ENCODE measurements at places on chromosomes 1 and 21.
A peak's percentile ranks its signal among the peaks of the same experiment; 100 is the strongest.

- peak; percentile 53 for DNase-seq
Observed at GRCh38 chr1:154198756-154199562, 7.1 kb upstream of the TPM3 start.

DNA sequence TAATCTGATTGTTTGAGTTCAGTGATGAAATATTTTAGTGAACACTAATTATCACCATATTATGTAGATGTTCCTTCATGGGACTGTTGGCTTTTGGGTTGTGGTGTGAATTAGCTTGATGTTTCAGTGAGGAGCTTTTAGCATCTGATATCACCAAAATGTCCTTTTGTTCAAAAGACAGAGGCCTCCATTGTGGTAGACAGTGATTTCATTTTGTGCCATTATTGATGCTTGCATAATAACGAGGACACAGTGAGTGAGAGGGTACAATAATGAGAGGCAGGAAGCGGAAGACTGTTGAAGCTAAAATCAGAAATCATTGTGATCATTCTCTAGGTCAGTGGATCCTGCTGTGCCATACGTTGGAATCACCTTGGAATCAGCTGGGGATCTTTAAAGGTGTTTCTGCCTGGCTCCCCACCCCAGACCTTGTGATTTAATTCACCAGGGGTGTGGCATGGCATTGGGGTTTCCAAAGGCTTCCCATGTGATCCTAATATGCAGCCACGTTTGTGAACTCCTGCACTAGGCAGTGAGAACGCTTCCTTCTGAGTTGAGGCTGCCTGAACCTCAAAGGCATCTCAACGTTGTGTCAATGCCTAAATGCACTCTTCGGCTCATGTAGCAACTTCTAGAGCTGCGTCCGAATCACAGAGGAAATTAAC is 82.1 kb upstream of the KIF1B start:
- no peak for DNase-seq

GRCh38 chr1:25871704-25872494 is 3.6 kb downstream of the PAQR7 start:
- no peak for DNase-seq

DNA sequence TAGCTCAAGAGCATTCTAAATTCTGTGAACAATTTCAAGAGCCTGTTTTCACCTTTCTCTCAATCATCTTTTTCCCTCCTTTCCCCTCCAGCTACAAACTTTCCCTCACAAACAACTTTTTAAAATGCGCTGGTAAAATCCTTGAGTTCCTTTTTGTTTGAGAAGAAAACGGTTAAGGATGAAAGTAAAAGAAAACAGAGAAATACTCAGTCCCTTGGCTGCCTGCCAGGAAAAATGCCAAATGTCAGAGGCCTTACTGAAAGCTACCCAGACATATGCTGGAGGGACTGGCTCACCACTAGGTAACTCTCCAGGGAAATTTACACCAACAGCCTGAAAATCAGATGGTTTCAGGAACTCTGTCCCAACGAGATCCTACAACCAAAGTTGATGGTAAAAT is 11.0 kb upstream of the SERBP1 start:
- peak; percentile 32 for DNase-seq

- no peak for DNase-seq
Observed at GRCh38 chr21:37917612-37918011, 1.4 kb upstream of the KCNJ6 start.

GRCh38 chr1:177517546-177517945 is 346.8 kb downstream of the BRINP2 start:
- DNase-seq = no peak

DNA sequence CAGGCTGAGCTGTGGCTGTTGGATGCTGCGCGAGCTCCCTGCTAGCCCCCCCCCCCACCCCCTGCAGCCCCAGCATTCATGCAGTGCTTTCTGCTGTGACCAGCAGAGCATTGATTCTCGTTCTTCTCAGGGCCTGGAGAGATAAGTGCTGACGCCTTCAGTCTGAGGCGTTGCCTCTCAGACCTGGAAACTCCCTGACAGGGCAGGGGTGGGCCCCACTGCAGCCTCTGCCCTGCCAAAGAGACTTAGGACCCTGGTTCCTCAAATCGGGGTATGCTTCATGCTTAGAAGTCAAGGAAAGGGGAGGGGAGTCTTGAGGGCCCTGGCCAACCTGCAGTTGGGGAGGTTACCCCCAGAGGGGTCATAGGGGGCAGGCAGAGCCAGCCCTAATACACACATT is 38.5 kb downstream of the PTPRF start:
- DNase-seq = no peak

- DNase-seq = no peak
Observed at GRCh38 chr1:224880593-224881307, 48.7 kb upstream of the DNAH14 start.

- DNase-seq = peak; percentile 41
Observed at GRCh38 chr1:162070094-162070748, 730 bp downstream of the NOS1AP start.

GRCh38 chr1:65470766-65471165 is 50.3 kb downstream of the LEPR start:
- DNase-seq = no peak

- no peak for DNase-seq
Observed at GRCh38 chr21:43321111-43321510, 105.8 kb downstream of the SIK1 start.

DNA sequence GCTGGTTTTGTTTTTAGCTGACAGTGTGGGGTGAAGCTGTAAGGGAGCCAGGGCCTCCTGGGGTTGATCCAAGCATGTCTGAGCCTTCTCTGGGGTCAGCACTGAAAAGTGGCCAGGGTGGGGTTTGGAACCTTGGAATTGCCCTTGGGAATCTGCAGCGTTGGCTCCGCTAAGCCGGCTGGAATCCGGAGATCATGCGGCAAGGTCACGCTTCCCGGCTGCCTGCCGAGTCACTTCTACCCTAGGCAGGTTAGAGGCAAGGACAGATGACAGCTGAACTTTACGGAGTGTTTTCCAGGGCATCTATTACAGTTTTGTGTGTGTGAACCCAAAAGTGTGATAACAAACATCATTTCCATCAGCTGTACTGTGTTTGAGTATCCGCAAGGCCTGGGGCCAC is 17.1 kb downstream of the ABCG1 start:
- no peak for DNase-seq

DNA sequence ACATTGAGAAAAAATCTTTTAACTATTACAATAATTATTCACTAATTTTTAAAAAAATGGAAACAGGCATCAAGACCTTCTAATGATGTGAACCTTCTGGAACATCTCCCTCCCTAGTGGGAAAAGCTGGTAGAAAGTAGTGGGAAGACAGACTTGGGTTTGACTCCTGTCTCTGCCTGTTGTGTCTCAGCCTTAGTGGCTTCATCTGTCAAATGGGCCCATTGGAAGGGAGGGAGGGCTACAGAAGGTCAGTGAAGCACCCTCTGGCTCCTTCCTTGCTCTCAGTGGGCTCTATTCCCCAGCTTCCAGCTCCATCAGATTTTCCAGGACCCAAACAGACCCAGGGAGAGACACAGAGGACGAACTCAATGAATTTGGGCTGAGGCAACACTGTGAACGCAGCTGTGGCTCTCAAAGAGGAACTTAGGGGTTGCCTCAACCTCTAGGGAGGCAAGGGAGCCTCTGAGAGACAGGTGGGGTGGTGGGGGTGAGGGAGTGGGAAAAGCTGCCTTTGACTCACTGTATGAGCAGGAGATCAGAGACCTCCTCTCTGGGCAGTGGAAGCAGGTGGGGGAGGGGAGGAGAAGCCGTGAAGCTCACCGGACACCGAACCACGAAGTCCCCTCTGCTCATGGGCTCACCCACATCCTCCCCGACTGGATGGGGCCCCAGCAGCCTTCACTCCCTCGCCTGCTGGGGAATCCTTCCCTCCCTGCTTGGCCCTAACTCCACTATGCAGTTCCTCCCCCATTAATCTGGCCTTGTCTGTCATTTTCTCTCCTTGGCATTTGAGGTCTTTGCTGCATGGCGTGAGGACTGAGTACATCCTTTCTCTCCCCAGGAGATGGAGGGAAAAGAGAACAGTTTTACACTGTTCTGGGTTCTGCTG is 4.5 kb downstream of the CNR2 start:
- DNase-seq = no peak

DNA sequence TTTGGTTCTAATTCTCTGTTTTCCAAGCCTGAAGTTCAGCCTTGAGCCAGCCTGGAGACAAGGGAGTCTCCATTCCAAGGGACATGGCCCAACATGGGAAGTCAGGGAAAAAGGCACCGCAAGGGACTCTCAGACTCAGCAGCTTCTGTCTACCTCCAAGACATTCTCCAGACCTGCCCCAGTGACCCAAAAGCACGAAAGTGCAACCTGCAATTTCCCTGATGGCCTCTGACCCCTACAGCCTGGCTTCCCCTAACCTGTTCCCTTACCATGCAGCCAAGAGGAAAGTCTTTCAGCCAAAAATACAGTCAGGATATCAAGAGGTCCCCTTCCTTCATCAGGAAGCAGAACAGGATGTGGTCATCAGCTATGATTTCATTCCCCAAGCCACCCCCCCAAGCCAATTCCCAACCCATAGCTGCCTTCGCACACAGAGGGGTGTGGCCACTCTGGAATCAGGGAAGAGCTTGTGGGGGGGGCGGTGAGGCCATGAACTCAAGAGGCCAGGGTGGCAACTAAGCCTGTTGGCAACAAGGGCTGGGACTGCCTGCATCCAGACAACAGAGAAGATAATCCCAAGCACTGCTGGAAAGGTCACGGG is 59.2 kb downstream of the TIAM1 start:
- no peak for DNase-seq

GRCh38 chr1:245183429-245183828 is 28.6 kb downstream of the KIF26B start:
- DNase-seq = no peak

GRCh38 chr1:29700491-29700890 is 464.2 kb downstream of the PTPRU start:
- no peak for DNase-seq

DNA sequence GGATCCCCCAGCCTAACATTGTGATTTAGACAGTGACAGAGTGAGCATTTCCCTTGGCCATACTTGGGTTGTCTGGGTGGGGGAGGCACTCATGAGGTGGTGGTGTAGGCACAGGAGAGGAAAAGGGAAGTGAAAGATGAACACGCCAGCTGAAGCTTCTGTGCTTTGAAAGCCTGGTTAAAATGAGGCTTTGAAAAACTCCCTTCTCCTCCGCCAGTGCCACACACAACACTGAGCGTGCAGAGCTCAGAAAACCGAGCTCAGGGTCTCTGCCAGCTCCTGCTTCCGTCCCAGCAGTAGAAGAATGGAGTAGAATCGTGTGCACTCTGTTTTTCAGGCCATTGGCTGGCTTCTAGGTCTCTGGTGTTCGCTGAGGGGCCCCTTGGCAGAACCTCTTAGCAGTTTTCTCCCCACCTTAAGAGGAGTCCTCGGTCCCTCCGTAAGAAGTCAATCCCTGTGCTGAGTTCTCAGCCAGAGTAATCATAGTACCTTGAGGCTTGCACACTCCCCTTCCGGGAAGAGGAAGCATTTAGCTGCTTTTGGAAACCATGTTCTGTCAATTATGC is 12.9 kb downstream of the PLEKHM2 start:
- no peak for DNase-seq

GRCh38 chr1:65027666-65028358 is 61.5 kb upstream of the JAK1 start:
- DNase-seq = no peak

DNA sequence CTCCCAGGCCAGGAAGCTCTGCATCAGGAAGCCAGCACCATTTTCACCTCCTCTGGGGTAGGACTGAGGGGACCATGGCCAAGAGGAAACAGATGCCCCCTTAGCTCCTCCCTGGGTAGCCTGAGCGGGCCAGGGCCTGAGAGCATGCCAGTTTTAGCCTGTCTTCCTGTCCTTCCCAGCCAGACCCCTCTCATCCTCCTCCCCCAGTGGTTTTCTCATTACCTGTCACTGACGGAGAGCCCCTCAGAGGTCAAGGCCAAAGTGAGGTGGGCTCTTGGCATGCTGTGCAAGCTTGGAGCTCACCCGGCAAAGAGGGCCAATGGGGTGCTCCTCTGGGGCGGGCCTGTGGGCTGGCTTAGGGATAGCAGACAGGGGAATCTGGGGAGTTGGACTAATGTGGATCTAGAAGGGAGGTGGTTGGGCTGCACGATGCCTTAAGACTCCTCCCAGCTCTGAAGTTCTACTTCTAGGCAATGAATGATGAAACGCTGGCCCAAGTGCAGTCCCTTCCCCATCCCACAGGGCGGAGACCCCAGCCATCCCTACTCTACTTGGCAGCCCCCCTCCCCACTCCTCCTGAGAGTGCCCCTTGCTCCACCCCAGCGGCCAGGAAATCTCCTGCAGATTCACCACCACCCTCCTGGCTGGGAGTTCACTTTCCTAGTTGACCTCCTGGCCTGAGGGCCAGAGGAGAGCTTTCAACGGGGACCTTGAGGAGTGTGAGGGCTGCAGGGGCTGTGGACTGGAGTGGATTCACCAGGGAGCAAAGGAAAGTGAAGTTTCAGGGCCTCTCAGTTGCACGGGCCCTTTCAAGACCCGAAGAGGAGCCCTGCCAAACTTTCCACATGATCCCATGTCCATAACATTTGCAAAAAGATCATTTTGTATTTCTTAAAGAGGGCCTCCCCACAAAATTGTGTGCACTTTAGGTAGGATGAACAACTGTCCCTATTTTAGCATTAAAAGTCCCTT is 9.4 kb upstream of the LMNA start:
- no peak for DNase-seq

DNA sequence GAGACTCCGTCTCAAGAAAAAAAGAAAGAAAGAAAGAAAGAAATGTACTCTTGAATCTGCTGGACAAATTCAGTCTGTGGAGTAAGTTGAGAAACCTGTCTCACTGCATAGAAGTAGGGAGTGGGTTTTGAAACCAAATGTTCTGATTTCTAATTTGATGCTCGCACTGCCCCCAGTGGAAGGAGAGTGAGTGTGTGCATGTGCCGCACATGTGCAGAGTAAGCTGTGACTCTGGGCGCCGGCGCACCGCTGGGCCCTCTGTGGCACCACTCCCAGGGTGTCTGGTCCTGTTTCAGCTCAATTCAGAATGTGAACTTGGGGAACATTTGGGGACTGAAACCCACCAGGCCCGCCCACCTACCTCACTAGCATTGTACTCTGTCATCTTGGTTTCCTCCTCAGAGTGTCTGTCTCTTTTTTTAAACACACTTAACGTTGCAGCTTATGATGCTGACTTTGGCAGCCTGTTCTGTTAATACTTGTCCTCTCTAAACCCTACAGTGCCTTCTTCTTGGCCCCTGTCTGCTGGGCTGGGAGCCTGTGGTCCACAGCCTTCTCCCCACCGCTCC is 104.6 kb downstream of the CACNA1E start:
- DNase-seq = no peak

DNA sequence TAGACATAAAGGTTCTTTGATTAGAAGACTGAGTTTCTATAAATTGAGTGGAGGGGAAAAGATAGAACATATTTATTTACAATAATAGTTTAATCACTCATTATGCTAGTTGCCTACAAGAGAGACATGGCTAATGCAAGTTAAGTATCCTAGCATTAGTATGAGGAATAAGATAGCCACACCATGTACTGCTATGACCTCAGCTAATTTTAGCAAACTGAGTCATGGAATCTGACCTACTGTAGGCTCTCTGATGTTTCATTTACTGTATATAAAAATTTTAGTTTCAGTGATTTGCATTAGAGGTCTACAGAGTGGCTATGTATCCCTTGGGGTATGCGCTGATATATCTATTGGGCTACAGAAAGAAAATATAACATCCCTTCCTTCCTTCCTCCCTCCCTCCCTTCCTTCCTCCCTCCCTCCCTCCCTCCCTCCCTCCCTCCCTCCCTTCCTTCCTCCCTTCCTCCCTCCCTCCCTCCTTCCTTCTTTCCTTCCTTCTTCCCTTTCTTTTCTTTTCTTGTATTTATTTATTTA is 5.8 kb downstream of the AGL start:
- DNase-seq = no peak

GRCh38 chr1:4062041-4062440 is 162.0 kb upstream of the C1orf174 start:
- DNase-seq = no peak

- DNase-seq = no peak
Observed at GRCh38 chr1:244757091-244757939, 78.1 kb upstream of the COX20 start.

Data from Calu3 (cell line).